Uterus (tissue), 4 donors: ENCODE measurements at places on chromosomes 7 and 10.

DNA sequence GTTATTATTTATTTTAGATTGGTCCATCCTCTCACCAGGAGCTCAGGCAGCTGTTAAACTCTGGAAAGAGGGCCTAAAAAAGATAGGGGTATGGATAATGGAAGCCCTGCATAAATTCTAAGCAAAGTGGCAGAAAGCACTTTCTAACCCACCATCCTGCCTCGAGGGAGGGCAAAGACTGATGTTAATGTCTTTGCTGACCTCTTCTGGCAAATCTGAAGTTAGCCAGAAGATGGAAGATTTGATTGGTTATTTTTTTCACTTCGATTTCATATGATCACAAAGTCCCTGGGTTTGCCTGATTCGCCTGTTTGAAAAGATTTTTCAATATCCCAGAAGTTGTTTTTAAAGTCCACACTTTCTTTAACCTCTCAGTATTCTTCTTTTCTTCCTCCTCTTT is 24.8 kb downstream of the OR9A2 start:
- no peak for DNase-seq

DNA sequence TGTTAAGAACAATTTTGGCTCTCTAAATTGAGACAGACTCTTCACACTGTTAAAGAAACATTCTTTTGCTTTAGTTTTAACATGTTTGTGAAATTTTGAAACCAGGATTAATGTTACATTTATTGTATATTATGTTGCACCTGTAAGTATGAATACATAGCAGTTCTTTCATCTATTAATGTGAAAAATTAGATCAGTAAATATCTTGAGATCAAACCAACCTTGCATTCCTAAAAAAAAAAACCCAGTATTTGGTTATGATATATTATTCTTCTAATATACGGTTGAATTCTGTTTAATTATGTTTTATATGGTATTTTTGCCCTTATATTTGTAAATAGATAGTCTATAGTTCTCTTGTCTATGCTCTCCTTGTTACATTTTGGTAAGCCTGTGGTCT is 219.4 kb downstream of the BMPER start:
- DNase-seq, result no peak

DNA sequence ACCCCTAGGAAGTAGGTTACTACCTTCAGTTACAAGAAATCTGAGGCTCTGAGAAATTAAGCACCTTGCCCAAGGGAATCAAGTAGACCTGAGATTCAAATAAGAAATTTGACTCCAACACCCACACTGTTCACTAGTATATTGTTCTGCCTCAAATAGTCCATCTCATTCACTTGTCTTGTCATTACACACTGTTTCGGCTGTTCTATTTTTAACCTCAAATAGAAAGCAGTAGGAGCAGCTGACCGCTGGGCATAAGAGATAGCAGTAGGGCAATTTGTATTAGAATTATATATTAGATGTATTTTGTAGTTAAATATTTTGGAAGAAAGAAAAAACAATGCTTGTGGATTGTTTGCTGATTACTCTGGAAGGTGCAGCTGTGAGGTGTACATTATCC is 185.1 kb downstream of the INHBA start:
- DNase-seq, result no peak

DNA sequence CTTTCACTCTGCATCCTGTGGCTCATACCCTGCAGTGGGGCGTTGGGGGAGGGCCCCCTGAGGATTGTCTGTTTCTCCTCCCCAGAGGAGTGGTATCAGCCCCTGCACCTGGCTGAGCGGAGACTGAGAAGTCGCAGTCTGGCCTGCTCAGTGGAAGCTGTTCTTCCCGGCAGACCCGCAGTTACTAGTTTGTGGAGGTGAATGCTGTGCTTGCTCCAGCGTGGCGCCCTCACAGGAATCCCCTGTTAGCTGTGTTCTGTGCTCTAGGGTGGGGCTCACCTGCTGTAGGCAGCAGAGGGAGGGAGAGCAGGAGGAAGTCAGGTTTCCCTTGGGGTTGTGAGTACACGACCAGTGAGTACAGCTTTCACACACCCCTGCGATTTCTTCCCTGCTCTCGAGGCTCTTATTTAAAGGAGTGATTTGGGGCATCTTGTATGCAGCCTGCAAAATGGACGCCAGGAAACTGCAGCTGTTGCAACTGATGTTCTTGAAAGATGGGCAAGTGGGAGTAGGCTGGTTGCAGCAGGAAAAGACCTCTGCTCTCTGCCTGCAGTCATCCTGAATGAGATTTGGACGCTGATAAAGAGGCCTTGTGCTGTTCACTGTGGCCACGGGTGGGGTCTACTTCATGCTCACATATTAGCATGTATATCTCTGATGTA is 66.4 kb downstream of the HK1 start:
- DNase-seq, result no peak

- DNase-seq, result no peak
These were observed 198.3 kb upstream of the ZMIZ1 start for GRCh38 chr10:78870458-78870857.

DNA sequence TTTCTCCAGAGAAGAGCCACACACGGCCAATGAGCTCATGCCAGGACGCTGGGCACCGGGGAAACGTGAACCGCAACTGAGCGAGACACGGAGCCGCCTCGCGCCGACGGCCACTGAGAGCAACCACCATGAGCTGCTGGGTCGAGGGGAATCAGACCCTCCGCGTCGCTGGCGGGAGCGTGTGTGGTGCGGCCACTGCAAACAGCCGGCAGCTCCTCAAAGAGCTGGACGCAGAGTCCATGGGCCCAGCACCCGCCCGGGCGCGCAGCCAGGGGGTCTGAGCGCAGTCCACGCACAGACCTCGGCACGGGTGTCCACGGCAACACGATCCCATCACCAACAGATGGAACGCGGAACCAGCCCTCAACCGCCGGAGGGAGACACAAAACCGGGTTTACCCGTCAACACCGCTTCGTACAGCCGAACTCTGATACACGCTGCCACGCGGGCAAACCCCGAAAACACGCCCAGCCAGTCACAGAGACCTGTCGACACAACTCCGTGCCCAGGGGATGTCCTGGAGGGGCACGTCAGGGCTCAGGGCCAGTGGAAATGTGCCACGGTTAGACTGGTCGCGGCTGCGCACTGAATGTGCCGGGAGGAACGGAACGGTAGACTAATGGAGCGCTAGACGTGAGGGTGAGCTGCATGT is 147.1 kb downstream of the ELFN1 start:
- DNase-seq, result no peak

GRCh38 chr7:157699357-157700013 is 362.7 kb downstream of the DNAJB6 start:
- DNase-seq, result peak; percentile 8

- no peak for DNase-seq
These were observed 49.0 kb downstream of the PRR15 start for GRCh38 chr7:29612596-29612995.

GRCh38 chr7:151345576-151346469 is 4.2 kb downstream of the NUB1 start:
- no peak for DNase-seq

DNA sequence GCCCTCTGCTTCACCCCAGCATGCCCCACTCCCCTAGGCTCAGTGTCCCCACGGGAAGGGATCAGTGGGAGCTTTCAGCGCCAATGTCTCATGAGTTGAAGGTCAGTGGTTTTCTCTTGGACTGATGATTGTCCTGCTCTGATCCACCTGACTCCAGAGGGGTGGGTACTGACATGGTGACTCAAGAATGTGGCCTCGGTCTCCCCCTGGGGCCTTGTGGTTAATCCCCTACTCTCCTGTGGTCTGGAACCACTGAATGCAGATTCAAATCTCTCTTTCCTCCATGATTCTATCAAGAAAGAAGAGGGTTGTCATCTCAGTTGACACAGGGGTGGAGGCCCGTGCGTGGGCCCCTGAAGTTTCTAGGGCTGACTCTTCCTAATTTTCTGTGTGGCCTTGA is 176.9 kb downstream of the RPS24 start:
- DNase-seq, result no peak

DNA sequence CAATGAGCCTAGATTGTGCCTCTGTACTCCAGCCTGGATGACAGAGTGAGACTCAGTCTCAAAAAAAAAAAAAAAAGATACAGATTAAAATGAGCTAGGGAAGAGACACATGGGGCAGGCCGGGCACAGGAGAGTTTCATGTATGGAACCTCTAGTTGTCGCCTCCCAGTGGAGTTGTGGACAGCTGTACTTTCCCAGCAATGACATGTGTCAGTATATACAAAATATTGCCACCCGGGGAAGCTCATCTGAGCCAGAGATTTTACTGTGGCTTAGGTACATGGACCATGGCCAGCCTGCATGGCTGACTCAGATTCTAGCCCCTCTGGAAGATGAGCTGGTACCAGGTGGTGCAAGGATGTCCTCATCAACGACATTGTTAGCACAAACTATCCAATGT is 87.4 kb downstream of the COL26A1 start:
- DNase-seq, result no peak

GRCh38 chr10:22779331-22780019 is 65.1 kb upstream of the PIP4K2A start:
- DNase-seq, result no peak

GRCh38 chr7:41942468-41943093 is 239.7 kb upstream of the INHBA start:
- peak; percentile 54 for DNase-seq

- DNase-seq, result peak; percentile 57
These were observed 167.6 kb downstream of the AMPH start for GRCh38 chr7:38463277-38464225.

DNA sequence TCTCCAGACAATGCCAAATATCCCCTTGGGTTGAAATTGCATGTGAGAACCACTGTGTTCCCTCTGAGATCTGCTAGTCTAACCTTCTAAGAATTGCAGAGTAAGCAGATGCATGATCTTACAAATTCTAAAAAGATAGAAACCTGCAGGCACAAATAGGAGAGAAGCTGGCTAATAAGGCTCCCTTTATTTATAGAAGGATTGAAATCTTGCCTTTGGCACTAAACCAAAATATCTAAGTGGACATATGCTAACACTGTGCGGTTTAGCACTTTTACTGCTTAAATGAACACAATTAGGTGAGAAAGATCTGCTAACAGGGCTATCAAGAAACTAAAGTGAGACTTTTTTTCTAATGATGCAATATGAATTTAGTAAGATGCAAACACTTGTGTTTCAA is 225.5 kb downstream of the DOCK4 start:
- no peak for DNase-seq

DNA sequence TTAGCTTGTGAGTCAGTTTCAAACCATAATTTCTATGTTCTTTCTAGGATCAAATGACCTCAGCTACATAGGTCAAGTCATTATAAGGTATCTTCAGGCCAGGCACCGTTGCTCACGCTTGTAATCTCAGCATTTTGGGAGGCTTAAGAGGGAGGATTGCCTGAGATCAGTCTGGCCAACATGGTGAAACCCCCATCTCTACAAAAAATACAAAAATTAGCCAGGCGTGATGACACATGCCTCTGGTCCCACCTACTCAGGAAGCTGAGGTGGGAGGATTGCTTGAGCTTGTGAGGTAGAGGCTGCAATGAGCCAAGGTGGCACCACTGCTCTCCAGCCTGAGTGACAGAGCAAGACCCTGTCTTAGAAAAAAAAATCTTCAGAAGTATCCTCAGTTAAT is 362.3 kb downstream of the GATA3 start:
- no peak for DNase-seq

DNA sequence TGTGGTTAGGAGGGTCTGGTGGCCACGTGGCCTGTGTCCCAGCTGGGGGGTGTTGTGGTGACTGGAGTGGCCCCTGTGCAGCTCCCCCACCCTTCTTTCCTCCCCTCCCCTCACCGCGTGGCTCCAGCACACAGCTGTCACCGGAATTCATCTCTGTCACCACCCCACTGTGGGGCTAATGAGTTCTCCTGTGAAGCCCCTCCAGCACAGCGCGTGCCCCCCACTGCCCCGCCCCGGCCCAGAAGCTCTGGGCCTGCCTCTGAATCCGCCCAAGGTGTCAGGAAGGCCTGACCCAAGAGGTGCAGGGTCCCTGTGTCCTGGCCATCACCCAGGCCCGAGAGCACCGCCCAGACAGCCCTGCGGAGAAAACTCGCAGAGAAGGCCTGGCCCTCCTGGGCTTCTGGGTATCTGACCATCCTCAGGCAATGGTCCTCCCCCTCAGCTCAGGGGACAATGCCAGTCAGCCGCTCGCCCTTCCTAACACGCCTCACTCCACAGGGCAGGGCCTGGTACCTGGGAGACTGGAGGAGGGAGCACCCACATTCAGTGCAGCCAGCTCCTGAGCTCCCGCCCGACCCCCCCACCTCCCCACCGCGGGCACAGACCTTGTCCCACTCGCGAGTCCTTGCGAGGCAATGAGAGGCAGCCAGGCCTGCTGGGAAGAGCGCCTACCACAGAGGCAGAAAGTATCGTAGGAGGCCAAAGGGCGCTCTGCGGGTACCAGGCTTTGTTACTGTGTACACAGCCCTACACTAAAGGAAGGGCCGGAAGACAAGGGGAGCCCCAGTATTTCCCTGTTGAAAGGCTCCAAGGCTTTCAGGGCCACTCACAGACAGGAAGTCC is 38.2 kb downstream of the GBX1 start:
- no peak for DNase-seq

GRCh38 chr10:78398382-78398781 is 364.7 kb downstream of the RPS24 start:
- no peak for DNase-seq

- no peak for DNase-seq
These were observed 6.0 kb downstream of the ASB4 start for GRCh38 chr7:95491634-95492314.

GRCh38 chr7:7203813-7204575 is 21.6 kb downstream of the C1GALT1 start:
- no peak for DNase-seq

DNA sequence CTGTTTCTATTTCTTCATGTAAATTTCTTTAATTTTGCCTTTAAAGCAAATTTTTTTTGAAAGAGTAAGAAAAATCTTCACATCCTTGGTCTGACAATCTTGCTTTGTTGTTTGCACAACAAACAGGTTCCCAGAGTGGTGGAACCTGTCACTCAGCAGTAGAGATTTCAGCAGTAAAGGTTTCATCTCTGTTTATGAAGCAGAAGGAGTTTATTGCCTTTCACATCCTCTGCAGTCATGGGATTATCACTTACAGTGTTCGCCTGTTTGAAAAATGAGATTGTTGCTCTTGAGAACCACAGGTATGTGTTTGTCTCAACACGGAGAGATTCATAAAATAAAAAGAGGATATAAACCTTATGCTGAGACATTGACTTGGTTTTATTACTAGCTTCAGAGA is 342.6 kb downstream of the IPMK start:
- DNase-seq, result no peak

DNA sequence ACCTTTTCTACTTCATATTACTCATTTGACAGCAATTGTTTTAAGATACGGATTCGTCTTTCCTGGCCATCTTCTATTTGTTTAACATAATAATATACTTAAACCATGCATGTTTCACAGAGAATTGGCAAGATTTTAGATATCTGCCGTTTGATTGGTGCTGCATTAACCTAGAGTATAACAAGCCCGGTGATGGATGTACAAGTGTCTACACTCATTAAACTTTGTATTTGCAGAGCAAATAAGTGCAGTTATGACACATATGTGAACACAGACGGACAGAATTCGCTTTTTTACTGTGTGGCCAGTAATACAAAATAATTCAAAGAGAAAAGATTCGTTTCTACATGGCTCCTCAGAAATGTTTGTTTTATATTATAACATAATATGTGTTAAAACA is 116.1 kb downstream of the ARL4A start:
- DNase-seq, result no peak

GRCh38 chr7:17168416-17168815 is 130.0 kb upstream of the AHR start:
- DNase-seq, result no peak

GRCh38 chr10:61047788-61048560 is 104.0 kb upstream of the RHOBTB1 start:
- DNase-seq, result no peak

GRCh38 chr7:47441796-47442604 is 139.9 kb downstream of the TNS3 start:
- no peak for DNase-seq
